ENCODE measurements at places on chromosomes 1 and 21.

- DNase-seq = no peak
Measured at GRCh38 chr1:1996207-1996651, 7.4 kb downstream of the CFAP74 start.

DNA sequence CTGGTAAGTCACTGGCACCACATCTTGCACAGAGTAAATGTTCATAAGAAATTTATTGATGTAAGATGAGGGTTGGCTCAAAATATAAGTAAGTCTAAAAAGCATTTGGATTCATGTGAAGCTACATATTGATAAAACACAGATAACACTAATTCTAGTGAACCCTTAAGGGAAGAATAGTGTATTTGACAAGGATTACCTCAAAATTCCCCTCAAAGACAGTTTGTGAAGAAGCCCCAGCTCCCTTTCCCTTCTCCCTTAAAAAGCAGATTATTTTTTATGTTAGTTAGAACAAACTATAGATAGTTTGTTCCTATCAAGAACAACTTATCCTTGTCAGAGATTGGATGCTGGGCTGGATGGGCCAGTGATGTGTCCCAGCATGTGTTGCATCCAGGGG is 10.7 kb downstream of the FGGY start:
- DNase-seq = no peak

DNA sequence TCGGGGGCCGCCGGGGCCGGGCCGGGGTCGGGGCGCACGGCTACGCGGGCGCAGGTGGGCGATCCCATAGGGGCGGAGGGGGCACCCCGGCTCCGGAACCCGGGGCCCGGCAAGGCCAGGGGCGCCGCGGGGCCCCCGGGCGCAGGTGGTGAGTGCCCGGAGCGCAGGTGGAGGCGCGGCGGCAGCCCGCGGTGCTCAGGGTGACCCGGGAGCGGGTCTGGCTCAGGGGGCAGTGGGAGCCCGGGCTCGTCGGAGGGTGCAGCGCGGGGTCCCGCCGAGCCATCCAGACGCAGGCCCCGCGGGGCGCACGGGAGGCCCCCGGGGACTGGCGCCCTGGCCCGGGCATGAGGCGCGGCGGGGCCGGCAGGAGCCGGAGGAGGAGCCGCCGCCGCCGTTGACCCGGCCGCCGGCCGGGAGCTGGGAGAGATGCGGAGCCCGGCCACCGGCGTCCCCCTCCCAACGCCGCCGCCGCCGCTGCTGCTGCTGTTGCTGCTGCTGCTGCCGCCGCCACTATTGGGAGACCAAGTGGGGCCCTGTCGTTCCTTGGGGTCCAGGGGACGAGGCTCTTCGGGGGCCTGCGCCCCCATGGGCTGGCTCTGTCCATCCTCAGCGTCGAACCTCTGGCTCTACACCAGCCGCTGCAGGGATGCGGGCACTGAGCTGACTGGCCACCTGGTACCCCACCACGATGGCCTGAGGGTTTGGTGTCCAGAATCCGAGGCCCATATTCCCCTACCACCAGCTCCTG is 489 bp downstream of the CELSR2 start:
- no peak for DNase-seq

GRCh38 chr1:43704838-43705237 is 2.5 kb upstream of the ST3GAL3 start:
- no peak for DNase-seq

- DNase-seq = no peak
Measured at GRCh38 chr1:246632281-246633168, 66.3 kb downstream of the CNST start.

DNA sequence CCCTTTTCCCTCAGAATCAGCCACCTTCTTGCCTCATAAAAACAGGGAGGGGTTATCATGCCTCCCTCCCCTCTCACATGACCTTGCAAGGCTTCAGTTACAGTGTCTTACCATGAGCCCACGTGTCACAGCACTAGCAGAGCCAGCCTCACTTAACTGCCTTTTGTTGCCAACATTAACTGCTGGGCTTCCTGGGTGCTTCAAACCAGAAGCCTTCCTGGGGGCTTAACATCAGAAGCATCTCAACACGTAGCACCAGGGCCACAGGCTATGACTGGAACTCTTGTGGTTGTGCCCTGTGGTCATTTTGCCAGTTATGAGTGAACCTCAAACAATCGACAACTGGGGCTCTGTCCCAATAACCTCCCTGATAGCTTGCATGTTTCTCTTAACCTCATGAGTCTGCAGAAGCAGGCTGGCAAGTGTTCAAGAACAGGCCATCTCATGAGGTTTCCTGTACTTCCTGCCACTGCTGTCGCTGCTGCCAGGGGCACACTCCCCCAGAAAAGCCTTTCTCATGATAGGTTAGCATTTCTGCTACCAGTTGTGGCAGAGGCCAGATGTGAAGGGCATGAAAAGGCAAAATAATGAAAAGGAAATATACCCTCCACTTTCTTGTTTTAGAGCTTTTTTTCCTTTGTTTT is 132.2 kb downstream of the GLUL start:
- DNase-seq = no peak

GRCh38 chr1:204151552-204152309 is at the start of gene ETNK2:
Gene ETNK2 (minus strand): TSS chr1:204152044. CDS start chr1:204151852, 192 bp downstream.
- peak; percentile 67 for DNase-seq

DNA sequence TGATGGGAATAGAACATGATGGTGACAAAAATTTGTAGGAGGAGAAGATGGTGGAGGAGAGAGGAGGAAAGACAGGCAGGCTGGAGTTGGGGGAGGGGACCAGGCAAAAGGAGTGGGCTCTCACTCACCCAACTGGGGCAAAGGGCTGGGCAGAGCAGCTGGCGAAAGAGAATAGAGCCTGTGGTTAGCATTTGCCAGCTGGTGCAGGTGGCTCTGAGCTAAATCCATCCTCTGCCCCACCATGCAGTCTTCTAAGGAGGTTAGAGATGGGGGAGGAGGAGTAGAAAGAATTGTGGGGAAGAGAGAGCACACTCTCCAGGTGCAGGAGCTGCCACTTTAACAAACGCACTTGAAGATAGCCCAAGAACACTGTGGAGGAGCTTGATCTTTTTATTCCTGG is 27.6 kb upstream of the SLAMF1 start:
- no peak for DNase-seq

- no peak for DNase-seq
Measured at GRCh38 chr1:203173011-203173555, 2.5 kb downstream of the MYBPH start.

- no peak for DNase-seq
Measured at GRCh38 chr1:24535021-24535424, 20.9 kb upstream of the NCMAP start.

DNA sequence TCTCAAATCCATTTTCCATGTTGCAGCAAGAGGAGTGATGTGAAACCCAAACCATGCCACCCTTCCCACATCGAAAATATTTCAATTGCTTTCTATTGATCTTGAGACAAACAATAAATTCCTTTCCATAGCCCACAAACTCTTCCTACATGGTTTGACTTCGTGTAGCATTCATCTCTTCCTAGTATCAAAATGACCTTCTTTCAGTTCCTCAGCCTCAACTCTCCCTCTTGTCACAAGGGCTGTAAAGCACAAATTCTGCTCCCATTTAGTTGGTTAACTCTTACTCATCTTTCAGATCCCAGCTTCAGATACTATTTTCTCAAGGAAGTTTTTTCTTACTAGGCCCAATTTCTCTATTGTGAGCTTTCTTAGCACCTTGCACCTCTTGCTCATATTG is 99.0 kb downstream of the ZNF281 start:
- DNase-seq = no peak

- no peak for DNase-seq
Measured at GRCh38 chr1:232226197-232226712, 403.7 kb downstream of the SIPA1L2 start.

DNA sequence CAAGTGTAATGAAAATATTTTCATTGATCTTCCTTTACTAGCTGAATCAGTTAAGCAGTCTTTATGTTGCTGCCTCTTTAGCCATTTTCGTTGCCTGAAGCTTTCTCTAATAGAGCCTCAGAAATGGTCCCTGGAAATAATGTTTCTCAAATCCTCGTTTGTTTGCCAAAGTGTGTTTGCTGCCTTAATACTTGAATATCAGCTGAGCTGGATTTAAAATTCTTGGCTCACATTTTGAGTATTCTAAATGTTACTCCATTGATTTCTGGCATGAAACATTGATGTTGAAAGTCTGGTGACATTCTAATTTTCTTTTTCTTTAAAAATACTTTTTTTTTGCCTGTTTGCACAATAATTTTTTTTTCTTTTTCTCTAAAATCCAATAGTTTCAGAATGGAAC is 84.6 kb upstream of the SERBP1 start:
- no peak for DNase-seq

DNA sequence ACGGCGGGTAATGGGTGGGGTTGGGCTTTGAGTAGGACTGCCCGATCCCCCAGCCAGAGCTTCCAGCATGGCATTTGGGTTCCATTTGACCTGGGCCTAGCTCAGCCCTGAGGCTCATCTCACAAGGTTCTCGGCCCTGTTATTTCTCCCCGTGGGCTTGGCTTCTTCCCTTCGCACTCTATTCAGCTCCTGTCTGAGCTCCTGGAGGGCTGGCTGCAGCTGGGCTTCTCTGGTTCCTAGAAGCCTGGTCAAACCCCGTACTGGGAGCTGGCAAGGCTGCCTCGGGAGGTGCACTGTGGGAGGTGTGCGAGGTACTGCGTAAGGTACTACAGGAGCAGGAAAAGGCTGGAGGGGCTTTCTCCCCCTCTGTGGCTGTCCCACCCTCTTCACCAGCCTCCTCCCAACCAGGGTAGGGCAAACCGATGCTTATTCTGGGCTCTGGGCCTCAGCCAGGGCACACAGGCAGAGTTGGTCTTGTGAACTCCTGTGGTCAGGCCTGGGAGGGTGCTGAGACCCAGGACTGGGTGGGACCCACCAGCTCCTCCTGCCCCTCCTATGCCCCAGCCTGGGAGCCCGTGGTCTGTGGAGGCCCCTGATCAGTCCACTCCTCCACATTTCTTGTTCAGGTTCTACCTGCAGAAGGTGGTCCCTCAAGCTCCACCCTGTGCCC is 814 bp downstream of the A3GALT2 start:
- no peak for DNase-seq

DNA sequence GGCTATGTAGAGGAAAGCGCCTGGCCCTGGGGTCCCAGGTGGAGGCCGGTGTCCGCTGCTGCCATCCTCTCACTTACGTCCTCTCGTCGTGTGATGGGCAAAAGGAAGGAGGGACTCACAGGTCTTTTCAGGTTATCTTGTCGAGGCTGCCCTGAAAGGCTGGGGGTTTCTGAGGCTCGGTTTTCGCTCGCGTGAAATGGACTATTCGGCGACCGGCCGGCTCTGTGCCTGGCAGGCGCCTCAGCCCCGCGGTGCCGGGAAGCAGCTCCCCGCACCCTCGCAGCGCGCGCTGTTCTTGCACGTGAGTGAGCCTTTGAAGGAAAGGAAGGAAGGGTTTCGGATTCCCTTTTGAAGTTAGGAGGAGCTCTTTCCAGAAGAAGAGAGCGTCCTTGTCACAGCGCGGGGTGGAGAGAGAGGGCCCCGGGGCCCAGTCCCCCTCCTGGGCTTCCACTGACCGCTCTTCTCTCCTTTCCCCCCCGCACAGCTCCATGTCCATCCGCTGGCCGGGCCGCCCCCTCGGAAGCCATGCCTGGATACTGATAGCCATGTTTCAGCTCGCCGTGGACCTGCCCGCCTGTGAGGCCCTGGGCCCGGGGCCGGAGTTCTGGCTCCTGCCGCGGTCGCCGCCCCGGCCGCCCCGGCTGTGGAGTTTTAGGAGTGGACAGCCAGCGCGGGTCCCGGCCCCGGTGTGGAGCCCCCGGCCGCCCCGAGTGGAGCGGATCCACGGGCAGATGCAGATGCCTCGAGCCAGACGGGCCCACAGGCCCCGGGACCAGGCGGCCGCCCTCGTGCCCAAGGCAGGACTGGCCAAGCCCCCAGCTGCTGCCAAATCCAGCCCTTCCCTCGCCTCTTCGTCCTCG is 57.2 kb downstream of the AJAP1 start:
- DNase-seq = no peak

GRCh38 chr1:24403806-24404205 is 9.8 kb downstream of the STPG1 start:
- no peak for DNase-seq

GRCh38 chr1:63626222-63626621 is 33.0 kb downstream of the PGM1 start:
- DNase-seq = no peak

GRCh38 chr21:44896561-44897286 is 23.2 kb upstream of the PTTG1IP start:
- no peak for DNase-seq

- DNase-seq = no peak
Measured at GRCh38 chr21:40681164-40681859, 165.6 kb downstream of the DSCAM start.
